ENCODE measurements at places on chromosomes 2 and 18.

DNA sequence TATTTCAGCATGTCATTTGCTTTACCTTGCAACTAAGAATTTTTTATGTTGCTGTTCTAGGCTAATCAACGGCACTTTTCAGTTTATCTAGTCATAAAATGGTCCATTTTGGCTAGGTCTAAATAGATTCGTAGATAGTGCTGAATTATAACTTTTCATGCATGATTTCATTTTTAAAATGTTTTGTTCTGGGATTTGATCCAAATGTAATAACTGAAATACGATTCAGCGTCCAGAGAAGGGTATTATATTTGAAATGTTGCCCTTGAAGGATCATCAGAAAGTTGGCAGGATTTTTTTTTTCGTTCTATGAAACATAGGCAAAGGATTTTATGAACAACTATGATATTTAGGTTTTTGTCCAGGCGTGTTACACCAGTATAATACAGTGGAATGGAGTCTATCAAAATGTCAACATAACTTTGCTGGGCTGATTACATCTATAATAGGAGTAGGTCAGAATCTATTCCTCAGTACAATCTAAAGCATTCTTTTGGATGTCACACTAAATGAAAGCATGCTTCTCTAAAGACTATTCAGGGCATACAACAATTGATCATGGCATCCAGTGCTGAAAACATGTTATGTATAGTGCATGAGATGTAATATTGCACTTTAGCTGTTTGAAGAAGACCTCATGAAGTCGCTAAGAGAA is 24.8 kb downstream of the TTC27 start:
- DNase-seq = no peak

DNA sequence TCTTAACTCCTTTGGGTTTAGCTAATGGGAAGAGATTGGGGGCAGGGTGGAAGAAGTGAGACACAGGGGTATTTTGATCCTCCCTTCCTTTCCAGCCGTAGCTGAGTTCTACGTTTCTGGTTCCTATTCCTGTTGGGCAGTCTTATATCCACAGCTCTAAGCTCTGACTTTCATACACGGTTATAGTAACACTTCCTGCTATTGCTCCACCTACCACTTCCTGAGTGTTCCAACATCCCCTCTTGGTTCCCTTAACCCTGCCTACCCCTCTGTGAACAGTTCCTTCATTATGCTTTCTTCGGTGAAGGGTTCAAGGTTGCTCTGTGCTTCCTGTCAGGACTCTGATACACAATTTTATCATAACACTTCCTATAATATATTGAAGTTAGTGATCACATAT is 205.1 kb downstream of the DNAH7 start:
- DNase-seq = no peak

DNA sequence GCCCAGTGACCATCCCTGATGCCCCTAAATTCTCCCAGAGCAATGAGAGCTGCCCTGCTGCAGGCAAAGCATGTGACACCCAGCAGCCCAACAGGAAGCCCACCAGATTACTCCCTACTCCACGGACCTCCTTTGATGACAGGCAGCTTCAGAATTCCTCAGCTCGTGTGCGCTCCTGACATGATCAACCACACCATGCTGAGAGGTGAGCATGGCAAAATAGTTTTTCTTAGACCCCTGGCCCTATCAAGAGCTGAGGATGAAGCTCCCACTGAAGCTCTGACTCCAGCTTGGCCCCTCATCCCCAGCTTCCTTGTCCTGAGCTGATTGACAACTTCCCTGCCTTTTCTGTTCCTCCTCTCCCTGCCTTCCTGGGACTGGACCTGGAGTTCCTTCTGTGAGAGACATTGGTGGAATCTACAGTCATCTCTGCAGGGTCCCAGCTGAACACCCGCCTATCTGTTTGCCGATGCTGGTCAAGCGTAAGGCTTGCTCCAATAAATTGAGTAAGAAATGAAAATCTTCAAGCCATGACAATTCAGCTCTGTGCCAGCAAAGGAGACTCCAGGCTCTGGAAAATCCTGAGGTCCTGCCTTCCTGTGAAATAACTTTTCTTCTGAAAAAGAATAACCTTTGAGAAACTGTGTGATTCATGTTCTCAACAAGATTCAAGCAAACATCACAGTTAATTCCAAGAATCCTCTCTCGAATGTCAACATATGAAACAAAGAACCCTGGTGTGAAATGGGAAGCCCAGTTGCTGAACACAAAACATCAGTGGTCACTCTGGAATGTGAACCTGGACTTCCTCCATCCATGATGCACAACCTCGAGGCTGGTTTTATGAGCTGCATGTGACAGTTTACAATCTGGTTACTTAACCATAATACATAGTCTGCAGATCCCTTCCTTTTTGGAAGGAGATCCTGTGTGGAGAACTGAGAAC is 201.1 kb downstream of the SPP2 start:
- no peak for DNase-seq

- DNase-seq = no peak
Observed at GRCh38 chr2:68404164-68404563, 39.1 kb downstream of the PLEK start.

GRCh38 chr2:142314164-142314563 is 183.3 kb upstream of the LRP1B start:
- DNase-seq = no peak

DNA sequence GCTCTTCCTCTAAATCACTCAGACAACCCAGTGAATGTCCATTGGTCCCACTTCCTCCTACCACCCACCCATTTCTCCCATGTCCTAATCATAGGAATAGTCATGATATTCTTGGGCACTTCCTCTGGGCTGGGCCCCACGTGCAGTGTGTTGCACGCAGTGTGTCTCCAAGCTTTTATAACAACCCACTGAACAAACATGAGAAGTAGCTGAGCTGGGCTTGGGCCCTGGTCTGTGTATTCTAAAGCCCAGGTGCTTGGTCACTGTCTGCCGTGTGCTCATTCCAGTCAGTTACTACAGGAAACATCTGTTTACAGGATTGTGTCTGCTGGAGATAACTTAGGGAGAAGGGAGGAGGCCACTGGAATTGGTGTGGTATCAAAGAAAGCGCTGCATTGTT is 64.2 kb upstream of the THOC1 start:
- no peak for DNase-seq

DNA sequence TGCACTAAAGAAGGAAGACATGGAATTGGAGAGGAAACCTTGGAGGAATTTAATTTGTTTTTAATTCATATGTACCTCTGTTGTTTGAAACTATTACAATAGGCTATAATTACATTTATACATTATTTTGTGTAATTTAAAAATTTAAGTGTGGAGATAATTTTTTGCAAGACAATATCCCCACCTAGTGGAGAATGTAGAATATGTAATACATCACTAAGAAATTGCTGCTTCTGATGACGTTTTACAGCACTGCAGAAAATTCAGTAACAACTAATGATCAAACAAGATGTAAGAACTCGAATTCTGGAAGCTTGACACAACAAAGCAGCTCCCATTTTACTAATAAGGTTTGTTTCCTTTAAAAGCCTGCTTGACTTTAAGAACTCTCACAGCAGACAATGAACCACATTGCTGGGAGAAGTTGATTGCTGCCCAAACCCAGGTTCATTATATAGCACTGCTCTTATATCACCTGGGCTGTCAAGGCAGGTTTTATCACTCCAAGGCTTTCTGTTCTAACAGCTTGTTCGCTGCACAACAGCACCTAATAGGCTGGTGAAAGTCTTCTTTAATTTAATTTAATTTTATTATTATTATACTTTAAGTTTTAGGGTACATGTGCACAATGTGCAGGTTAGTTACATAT is 53.4 kb downstream of the THADA start:
- no peak for DNase-seq

DNA sequence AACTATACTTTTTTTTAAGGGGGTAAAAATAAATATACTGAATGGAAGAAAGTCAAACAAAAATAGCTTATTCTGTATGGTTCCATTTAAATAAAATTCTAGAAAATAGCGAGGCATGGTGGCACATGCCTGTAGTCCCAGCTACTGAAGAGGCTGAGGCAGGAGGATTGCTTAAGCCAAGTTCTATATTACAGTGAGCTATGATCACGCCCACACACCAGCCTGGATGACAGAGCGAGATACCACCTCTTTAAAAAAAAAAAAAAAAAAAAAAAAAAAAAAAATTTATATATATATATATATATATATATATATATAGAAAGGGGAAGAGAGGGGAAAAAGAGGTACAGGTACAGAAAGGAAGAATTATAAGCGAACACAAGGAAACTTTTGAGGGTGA is 77.7 kb downstream of the MEMO1 start:
- no peak for DNase-seq

- DNase-seq = no peak
Observed at GRCh38 chr2:62304429-62305417, 108.8 kb downstream of the B3GNT2 start.

DNA sequence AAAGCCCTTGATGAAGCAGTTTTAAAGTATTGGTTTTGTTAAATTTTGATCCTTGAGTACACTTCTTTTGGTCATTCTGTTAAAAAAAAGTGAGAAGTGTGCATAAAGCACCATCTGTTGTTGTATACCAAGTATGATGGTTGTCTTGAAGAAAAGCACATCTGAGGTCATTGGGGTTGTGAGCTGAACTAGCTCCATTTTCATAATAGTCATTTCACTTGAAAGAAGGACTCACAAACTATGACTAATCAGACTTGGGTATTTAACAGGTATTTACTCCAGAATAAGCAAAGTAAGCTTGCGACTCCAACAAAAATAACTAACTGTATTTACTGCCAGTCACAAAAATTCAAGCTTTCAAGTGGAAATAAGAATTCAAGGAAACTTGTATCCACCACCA is 35.1 kb downstream of the CHN1 start:
- DNase-seq = no peak

GRCh38 chr2:25229279-25230197 is 61.2 kb upstream of the POMC start:
- DNase-seq = no peak

- no peak for DNase-seq
Observed at GRCh38 chr2:88005776-88006175, 10.6 kb downstream of the RNU2-63P start.

- no peak for DNase-seq
Observed at GRCh38 chr2:9106338-9107167, 100.1 kb upstream of the ASAP2 start.
